ENCODE measurements at places on chromosomes 7 and 10.
A peak's percentile ranks its signal among the peaks of the same experiment; 100 is the strongest.

DNA sequence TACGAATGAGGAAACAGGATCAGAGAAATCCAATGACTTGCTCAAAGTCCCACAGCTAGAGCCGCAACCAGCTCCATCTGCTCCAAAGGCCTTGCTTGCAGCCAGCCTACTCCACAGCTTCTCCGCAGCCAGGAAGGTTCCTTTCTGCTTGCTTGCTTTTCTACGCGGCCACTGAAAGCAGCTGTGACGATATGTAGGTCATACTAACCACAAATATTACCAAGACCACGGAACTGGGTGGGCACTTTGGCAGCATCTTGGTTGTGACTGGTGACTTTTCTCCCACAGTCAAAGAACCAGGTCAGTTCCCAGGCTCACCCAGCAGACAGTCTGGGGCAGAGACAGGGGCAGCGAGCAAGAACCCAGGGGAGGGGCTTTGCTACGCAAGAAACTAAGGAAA is 86.4 kb downstream of the FAM53B start:
- no peak for DNase-seq

GRCh38 chr7:80781146-80781545 is 137.7 kb downstream of the SEMA3C start:
- DNase-seq, result no peak

- DNase-seq, result no peak
Observed at GRCh38 chr10:103828587-103829197, 26.7 kb downstream of the SH3PXD2A start.

- no peak for DNase-seq
Observed at GRCh38 chr10:103703941-103704919, 151.1 kb downstream of the SH3PXD2A start.

DNA sequence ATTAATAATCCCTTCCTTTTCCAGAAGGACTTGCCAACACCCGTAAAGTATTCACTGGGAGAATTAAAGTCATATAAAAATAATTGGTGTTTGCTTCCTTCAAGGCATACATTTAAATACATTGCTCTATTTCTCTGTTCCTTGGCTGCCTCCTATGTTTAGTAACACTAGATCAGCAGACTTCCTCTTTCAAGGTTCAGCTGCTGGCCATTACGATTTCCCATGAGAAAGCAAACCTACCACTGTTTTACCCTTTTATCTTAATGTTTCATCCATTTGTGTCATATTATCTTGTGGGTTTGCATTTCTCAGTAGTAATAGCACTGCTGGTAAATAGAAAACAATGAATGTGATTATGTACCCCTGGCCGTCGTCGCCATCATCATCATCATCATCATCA is 313.8 kb upstream of the BMPER start:
- DNase-seq, result no peak

GRCh38 chr7:135328526-135328925 is 94.9 kb downstream of the STRA8 start:
- DNase-seq, result no peak

DNA sequence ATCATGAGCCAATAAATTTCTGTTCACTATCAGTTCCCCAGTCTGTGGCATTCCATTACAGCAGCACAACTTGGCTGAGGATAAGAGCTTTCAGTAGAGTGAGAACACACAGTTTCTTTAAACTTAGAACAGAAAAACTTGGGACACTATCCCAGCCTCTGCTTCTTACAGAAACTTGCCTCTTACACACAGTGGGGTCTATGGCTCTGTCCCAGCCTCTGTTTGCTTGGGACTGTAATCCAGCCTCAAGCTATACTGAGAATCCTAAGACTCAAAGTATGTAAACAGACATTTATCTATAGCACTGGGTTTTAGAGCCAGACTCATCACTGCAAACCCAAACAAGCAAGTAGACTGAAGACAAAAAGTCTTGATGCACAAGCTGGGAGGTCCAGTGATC is 355.8 kb upstream of the VSTM2A start:
- DNase-seq, result peak; percentile 40

- no peak for DNase-seq
Observed at GRCh38 chr7:1855725-1856160, 185.7 kb downstream of the ELFN1 start.

- no peak for DNase-seq
Observed at GRCh38 chr10:43898592-43898991, 249.9 kb upstream of the ZNF32 start.

- DNase-seq, result no peak
Observed at GRCh38 chr7:107818622-107819021, 15.6 kb upstream of the SLC26A3 start.

DNA sequence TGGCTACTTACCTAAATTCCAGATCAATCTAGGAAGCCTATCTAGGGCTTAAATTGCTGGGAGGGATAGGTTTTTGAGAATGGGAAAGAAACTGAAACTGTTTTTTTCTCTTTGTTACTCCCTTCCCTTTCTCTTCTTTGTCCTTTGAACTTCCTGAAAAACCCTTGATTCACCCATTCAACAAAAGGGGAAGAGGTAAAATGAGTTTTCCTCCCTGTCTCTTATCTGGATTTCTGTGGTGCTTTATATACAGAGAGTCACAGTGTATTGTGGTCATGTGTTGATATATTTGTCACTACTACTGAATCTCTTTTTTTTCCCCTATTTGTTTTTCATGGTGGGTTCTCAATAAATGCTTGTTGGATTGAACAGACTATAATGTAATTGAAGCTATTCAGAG is 19.8 kb upstream of the NUP205 start:
- no peak for DNase-seq

GRCh38 chr7:133233142-133233541 is 19.7 kb upstream of the EXOC4 start:
- no peak for DNase-seq

DNA sequence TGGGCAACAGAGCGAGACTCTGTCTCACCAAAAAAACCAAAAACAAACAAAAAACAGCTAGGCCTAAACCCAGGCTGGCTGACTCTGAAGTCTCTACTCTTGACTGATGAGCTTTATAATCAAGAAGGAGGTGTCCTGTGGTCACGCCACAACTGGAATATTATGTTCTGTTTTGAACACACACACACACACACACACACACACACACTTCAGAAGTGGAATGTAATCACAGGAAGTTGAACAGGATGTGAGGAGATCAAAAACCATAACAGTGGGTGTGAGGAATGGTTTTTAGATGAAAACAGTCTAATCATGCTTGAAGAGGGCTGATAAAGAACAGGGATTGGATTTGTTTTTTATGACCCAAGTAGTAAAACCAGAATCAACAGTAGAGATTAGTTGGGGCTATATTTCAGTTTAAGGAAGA is 51.1 kb upstream of the IL6 start:
- no peak for DNase-seq

Data from T47D (cell line).